ENCODE measurements at places on chromosomes 11 and 22.
A peak's percentile ranks its signal among the peaks of the same experiment; 100 is the strongest.

- no peak for DNase-seq
Observed at GRCh38 chr11:10637731-10638151, 55.8 kb downstream of the IRAG1 start.

- no peak for DNase-seq
Observed at GRCh38 chr22:23801886-23802377, 15.2 kb downstream of the SMARCB1 start.

DNA sequence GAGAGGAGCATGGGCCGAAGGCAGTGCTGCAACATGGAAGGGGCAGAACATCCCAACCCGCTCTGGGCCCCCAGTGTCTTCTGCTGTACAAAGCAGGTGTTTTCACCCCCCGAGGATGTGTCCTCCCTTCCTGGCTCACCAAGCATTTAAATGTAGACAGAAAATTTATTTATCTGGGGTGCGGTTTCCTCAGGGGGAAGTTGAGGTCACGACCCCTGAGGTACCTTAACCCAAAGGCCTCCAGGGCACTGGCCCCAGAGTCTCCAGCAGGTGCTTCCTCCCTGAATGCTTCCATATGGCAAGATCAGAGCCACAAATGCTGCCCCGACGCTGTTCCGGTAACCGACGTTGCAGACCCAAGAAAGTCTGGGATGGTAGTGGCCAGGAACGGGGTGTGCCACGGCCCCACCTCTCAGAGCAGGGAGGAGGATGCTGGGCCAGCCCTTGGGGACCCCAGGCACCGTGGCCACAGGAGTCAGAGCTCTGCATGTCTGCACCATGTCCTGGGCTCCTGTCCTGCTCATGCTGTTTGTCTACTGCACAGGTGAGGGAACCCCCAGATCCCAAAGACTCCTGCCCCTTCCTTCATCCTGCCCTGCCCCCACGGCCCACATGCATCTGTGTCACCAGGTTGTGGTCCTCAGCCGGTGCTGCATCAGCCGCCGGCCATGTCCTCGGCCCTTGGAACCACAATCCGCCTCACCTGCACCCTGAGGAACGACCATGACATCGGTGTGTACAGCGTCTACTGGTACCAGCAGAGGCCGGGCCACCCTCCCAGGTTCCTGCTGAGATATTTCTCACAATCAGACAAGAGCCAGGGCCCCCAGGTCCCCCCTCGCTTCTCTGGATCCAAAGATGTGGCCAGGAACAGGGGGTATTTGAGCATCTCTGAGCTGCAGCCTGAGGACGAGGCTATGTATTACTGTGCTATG is at the start of gene VPREB1:
TSS of gene VPREB1 (plus strand) at position 471 of the 935 bp plus-strand sequence. CDS start at position 499, 28 bp downstream.
- no peak for DNase-seq

DNA sequence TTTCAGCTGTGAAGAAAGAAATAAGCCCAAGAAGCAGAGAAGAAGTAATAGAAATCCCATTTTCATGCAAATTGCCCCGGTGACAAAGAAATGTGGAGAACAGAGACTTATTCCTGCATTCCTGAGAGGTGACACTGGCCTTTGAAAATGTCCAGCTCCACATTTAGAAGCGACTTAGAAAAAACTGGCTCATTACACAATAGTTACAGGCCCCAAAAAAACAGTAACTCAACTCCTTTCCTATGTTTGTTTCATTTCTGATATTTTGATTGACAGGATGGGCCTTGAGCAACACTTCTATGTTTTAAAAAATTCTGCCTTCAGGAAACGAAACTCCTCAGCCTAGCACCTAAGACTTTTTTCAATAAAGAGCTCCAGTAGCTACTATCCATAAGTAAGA is 726.9 kb upstream of the TENM4 start:
- no peak for DNase-seq

DNA sequence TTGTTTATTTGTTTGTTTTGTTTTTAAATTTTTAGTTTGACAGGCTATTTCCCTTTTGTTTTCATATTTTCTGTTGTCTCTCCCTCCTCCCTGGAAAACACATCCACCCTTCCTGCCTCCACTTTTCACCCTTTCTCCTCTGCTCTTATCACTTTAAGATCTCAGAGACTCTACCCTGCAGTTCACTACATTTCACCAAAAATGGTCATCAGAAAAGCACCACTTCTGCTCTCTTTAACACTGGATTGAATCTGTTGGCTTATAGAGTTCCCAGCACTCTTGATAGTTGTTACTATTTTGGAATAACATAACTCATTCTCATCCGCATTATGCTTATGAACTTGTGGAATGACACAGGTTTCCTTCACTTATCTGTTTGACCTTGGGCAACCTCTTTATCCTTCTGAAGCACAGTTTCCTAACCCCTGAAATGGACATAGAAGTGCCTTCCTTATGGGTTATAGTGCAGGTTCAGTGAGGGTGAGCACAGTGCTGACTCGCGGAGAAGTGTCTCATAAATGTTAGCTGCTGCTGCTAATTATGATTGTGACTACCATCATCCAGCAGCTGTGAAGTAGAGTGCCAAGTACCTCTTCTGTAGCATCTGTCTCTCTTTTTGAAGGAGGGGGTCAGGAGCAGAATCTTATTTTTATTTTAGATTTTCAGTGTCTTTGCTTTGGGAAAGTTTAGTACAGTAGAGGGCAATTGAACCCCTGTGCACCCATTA is 15.0 kb downstream of the TEAD1 start:
- no peak for DNase-seq

DNA sequence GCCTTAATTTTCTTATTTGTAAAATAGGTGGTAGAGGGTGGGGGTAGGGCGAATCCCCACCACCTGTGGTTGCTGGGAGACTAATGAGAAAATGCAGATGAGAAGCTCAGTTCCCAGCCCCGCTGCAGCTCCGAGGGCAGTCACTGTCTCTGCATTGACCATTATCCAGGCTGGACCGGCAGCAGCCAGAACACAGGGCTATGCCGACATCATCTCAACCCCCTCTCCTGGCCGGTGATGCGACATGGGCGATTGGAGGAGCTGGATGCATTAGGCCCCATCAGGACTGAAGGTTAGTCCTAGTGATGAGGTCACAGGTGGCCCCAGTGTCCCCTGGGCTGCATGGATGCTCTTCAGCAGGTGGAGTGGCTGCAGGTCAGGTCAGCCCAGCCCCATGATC is 412.4 kb downstream of the CTTN start:
- DNase-seq, result no peak

GRCh38 chr11:3983101-3983500 is 111.5 kb upstream of the RRM1 start:
- no peak for DNase-seq

GRCh38 chr11:25094085-25094802 is 597.4 kb downstream of the LUZP2 start:
- no peak for DNase-seq

GRCh38 chr11:43779306-43779705 is 98.8 kb downstream of the HSD17B12 start:
- no peak for DNase-seq

DNA sequence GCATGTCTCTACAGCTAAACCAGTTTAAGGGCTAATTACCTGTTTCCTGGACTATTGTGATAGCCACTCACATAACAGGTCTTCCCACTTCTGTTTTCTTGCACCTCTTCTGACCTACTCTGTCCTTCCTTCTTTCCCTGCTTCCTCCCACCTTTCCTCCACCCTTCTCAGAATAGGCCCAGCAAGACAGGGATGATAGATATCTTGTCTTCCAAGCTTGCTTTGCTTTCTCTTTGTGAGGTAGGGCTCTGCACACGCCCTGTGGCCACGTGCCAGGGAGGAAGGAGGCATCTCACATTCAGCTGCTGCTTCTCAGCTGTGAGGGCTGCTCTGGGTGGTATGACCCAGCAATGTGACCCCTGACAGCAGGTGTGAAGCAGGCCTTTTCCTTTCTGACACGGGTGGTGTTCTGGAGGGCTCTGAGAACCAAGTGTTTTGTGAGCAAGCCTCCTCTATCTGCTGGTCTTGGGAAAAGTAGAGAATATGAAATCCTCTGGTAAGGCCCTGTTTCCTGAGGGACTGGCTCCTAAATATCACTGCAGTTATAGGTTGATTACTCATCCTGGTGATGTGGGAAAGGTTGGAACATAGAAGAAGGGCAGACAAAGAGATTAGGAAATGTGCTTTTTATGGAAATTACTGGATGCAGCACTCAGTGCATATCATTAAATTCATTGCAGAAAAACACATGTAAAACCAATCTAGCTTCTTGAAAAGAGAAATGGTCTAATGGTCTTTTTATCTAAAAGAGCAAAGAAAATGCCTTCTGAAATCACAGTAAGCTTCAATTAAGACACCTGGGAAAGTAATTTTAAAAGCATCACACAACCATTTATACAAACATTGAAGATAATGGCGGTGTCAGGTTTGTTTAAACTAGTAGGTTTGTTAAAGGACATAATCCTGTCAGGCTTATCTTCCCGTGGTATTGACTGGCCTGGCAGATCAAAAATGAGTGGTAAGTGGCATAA is 8.5 kb downstream of the AMOTL1 start:
- no peak for DNase-seq

DNA sequence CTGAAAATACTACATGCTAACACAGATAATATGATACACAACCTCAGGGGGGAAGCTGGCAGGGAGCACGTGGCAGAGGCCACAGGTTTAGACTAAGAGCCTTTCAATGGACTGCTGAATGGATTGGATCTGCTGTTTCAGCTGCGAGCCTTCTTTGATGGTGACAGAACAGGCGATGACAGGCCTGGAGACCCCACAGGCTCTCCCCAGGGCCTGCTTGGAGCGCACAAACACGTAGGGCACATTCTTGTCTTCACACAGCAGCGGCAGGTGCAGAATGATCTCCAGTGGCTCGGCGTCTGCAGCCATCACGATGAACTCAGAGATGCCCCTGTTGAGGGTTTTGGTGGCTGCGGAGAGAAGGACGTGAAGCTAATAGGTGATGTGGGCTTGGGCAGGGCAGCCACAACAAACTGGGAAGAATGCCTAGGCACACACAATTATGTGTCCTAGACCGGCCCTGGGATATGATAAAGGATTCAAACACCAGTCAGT is 13.8 kb downstream of the SNU13 start:
- DNase-seq, result no peak

DNA sequence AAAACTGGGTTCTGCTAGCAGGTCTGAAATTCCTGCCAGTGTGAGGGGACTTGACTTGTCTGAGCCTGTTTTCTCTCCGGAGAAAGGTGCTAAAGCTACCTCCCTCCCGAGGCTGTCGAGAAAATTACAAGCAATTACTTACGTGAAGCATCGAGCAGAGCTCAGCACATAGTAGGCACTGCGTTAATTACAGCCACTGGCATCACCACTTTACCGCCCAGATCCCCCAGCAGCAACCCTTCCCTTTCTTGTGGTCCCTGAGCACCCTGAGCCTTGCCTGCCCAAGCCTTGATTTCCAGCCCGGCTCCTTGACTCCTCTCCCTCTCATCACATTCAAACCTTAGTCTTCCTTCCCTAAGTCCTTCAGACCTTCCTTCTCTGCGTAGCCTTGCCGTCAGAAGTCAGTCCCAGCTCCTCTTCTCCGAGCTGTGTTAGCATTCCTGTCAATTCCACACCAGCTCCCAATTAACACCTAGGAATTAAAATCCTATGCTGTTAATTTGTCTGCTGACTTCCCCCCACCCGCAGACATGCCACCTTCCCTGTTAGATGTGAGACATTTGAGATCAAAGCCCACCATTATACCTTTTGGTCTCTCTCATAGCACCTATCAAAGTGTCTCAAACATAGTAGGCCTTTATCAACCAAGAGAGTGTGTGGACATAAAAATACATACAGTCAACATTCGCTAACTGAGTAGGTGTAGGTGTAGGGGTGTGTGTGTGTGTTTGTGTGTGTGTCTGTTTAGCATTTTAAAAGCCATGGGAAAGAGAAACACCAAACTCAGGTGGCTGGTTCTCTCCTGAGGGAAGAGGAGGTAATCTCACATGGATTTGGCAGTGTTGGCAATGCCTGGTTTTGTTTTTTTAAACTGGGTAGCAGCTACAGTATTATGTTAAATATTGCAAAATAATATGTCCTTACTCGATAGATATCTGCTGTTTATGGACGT is 2.8 kb upstream of the KCNJ5 start:
- no peak for DNase-seq

DNA sequence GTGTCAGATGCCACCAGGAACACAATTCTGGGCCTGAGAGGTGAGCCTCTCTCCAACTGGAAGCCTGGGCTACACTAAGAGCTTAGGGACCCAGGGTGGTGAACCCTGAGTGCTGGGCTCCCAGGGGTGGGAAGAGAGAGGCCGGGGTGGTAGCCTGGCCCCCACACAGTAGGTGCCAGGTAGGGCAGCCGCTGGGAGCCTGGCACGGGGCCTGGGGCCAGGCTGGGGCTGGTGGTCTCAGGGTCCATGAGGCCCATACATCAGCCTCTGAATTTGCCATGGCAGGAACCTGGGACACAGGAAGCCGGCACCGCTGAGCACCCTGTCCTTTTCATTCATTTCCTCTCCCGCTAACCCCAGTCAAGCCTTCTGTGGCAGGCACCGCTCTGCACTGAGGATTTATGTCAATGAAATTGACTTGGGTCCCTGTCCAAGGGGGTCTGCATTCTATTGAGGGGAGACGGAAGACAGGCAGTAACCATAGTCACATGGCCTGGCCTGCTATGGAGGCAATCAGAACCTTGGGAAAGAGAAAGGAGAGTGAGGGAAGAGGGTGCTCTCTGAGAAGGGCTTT is 8.6 kb downstream of the MYEOV start:
- DNase-seq, result no peak

GRCh38 chr22:43434928-43435311 is 23.1 kb downstream of the MPPED1 start:
- DNase-seq, result no peak

- no peak for DNase-seq
Observed at GRCh38 chr11:44939673-44940395, 10.8 kb downstream of the TP53I11 start.

GRCh38 chr11:116687458-116688201 is 85.2 kb downstream of the BUD13 start:
- no peak for DNase-seq

- no peak for DNase-seq
Observed at GRCh38 chr22:31305194-31305593, 12.9 kb upstream of the PIK3IP1 start.

- DNase-seq, result no peak
Observed at GRCh38 chr11:122666743-122667142, 11.2 kb downstream of the UBASH3B start.

DNA sequence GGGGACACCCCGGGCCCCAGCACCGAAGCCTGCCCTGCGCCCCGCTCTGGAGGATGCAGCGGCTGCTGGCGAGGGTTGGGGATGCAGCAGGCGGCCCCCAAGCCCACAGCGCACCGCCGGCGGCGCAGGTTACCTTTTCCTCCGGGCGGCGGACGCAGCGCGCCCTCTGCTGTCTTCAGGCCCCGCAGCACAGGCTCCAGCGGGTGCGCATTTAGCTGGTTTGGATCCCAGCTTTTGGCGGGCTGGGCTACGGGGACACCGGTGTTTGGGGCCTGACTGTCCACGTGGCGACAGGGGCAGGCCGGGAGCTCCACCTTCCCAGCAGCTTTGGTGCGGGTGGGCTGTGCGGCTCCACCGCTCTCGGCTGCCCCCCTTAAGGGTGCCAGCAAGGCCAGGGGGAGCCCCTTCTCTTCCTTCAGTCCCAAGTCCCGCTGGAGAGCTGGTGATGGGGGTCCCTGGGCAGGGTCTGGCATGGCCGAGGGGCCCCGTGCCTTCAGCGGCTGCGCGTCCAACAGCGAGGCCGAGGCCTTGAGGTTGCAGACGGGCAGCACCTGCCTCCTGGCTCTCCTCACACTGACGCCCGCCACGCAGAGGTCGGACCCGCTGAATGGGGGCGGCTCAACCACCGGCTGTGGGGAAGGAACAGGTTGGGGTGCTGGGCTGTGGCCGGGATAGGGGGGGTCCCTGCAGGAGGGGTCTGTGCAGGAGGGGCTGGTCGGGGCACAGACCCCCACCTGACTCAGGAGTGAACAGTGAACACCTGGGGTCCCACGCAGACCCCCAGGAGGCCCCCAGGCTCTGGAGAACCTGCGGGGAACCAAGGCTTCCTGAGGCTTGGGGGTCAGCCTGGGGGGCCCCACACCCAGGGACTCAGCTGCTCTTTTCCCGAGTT is 18.0 kb upstream of the IL17REL start:
- DNase-seq, result peak; percentile 79

GRCh38 chr11:3962406-3962840 is 107.0 kb downstream of the STIM1 start:
- no peak for DNase-seq

Measured in activated T-helper 9 cell treated with anti-CD3 and anti-CD28 coated beads, Interleukin-2, amount 50 U/mL, for 16 hours (primary cell).